ENCODE measurements at places on chromosomes 2 and 18. TPM values are rescaled to one million over a fixed set of nuclear protein-coding genes. Genes with fewer than 3 reads are reported as not detected.

DNA sequence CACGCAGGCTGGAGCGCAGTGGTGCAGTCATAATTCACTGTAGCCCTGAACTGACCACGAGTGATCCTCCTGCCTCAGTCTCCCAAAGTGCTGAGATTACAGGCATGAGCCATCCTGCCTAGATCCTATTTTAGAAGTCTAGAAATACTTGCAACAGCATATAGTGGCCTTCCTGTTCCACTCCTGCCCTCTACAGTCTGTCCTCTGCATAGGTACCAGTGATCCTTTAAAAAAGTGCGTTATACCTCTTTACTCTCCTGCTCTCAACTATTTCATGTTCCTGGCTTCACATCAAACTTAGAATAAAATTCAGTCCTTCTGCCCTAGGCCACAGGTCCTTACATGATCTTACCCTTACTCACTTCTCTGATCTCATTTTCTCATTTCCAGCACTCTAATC is 6.0 kb downstream of the COMMD1 start:
- no peaks in the 10 kb centered on the region for H3K27me3 ChIP-seq
- no peak overlapping the region for H3K4me3 ChIP-seq
- H3K27ac ChIP-seq, result no peak overlapping the region
- no peak for DNase-seq

GRCh38 chr18:11147371-11147951 is 1.9 kb downstream of the PIEZO2 start:
- peaks cover 2% of the 10 kb centered on the region for H3K36me3 ChIP-seq
- H3K27ac ChIP-seq, result no peak overlapping the region
- no peaks in the 10 kb centered on the region for H3K4me1 ChIP-seq
- no peak overlapping the region for H3K4me3 ChIP-seq
- peaks cover 36% of the 10 kb centered on the region for H3K27me3 ChIP-seq
- no peak for DNase-seq

- no peak overlapping the region for H3K4me3 ChIP-seq
- H3K36me3 ChIP-seq, result no peaks in the 10 kb centered on the region
- no peaks in the 10 kb centered on the region for H3K27me3 ChIP-seq
- H3K27ac ChIP-seq, result no peak overlapping the region
Measured at GRCh38 chr18:74796841-74797576, 199.3 kb downstream of the ZNF407 start.

DNA sequence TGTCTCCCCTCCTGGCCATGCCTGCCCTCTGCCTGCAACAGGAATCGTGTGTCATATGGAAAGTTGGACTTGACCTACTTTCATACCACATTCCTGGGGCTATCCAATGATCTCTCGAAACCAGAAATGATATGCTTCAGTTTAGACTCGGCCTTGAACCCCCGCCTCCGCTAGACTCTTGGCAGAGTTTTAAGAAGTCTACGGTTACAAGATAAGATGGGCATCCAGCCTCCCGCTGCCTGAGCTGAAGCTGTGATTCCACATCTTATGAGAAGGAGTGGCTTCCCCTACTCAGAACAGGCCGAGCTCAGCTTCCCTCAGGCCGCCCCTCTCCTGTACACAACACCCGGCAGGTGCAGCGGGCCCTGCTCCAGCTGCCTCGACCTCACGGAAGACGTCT is 73.9 kb downstream of the MTCL1 start:
- H3K36me3 ChIP-seq, result no peaks in the 10 kb centered on the region
- H3K4me3 ChIP-seq, result no peak overlapping the region
- DNase-seq, result no peak
- peaks cover 7% of the 10 kb centered on the region for H3K27me3 ChIP-seq
- H3K27ac ChIP-seq, result no peak overlapping the region

Gene ELOA2
- not detected for total RNA-seq

- H3K27ac ChIP-seq, result peak overlapping the region; percentile 89
- H3K4me1 ChIP-seq, result peaks cover 41% of the 10 kb centered on the region
- no peak for DNase-seq
- peaks cover 2% of the 10 kb centered on the region for H3K27me3 ChIP-seq
- peak overlapping the region; percentile 87 for H3K4me3 ChIP-seq
- H3K36me3 ChIP-seq, result peaks cover 20% of the 10 kb centered on the region
Measured at GRCh38 chr2:69386360-69386759, 667 bp downstream of the GFPT1 start.

- H3K36me3 ChIP-seq, result no peaks in the 10 kb centered on the region
- H3K4me1 ChIP-seq, result no peaks in the 10 kb centered on the region
- no peak overlapping the region for H3K4me3 ChIP-seq
- DNase-seq, result no peak
Measured at GRCh38 chr2:226001716-226002115, 602.2 kb downstream of the NYAP2 start.

DNA sequence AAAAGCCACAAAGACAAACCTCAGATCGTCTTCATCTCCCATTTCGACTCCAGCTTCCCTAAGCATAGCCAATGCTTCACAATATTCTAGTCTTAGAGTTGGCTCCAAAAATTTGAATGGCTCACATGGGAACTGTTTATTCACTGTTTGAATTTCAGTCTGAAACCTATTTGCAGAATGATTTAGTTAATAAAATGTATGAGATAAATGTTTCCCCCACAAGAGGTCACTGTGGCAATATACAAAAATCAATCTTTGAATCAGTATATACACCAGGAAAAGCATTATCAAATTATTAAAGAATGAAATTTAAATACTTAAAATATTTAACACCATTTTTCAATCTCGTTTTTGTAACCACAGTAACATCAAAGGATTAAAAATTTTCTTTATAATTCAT is 40.0 kb upstream of the MCM6 start:
- H3K27ac ChIP-seq, result no peak overlapping the region
- H3K4me3 ChIP-seq, result no peak overlapping the region
- peak; percentile 35 for DNase-seq
- H3K36me3 ChIP-seq, result peaks cover 37% of the 10 kb centered on the region

- peaks cover 3% of the 10 kb centered on the region for H3K27me3 ChIP-seq
- H3K4me1 ChIP-seq, result no peaks in the 10 kb centered on the region
- no peak overlapping the region for H3K27ac ChIP-seq
- no peak for DNase-seq
- H3K4me3 ChIP-seq, result no peak overlapping the region
Measured at GRCh38 chr2:104932243-104932642, 78.3 kb downstream of the POU3F3 start.

Gene OTOS
- total RNA-seq, result not detected

DNA sequence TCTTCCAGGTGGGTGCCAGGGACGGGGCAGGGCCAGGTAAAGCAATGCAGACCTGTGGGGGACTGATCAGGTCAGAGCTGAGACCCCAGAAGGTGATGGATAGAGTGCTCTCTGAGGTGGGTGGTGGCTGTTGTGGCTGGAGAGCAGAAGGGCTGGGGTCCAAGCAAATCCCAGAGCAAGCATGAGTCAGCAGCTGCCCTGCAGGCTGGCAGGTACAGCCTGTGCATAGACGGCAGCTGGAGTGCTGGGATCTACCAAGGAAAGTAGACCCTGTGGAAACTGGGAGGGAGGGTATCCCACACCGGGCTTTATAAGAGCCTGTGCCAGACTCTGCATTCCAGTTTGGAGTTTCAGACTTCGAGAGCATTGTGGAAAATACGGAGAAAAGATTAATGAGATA is 663 bp downstream of the TRIM54 start:
- H3K36me3 ChIP-seq, result no peaks in the 10 kb centered on the region
- H3K27me3 ChIP-seq, result peaks cover 44% of the 10 kb centered on the region
- H3K4me3 ChIP-seq, result no peak overlapping the region

GRCh38 chr2:61425605-61426155 is 45.2 kb downstream of the USP34 start:
- no peak overlapping the region for H3K4me3 ChIP-seq
- DNase-seq, result no peak
- H3K4me1 ChIP-seq, result peaks cover 44% of the 10 kb centered on the region
- no peaks in the 10 kb centered on the region for H3K27me3 ChIP-seq
- H3K27ac ChIP-seq, result peak overlapping the region; percentile 22
- peaks cover 2% of the 10 kb centered on the region for H3K36me3 ChIP-seq

Measured in activated CD8-positive, alpha-beta T cell treated with anti-CD3 and anti-CD28 coated beads, Interleukin-2, amount 10 ng/mL, durations not matched to agents 7 days and 5 days (primary cell).